ENCODE measurements at places on chromosomes 12 and 14. TPM values are rescaled to one million over a fixed set of nuclear protein-coding genes. Genes with fewer than 3 reads are reported as not detected.

Gene TUNAR
- total RNA-seq, result not detected

Gene NANOG
- not detected for total RNA-seq

Gene RPL10L
- not detected for total RNA-seq

Gene CD4
- not detected for total RNA-seq

Gene MTRFR
- 11.1 TPM for total RNA-seq

Gene TAS2R20
- total RNA-seq, result 3.9 TPM

Gene EDDM3A
- not detected for total RNA-seq

Gene AICDA
- total RNA-seq, result not detected
